ENCODE measurements at places on chromosomes 3 and 15. TPM values are rescaled to one million over a fixed set of nuclear protein-coding genes. Genes with fewer than 3 reads are reported as not detected.

The ELL3 gene
- total RNA-seq: 5.1 TPM

The THOC7 gene
- 141 TPM for total RNA-seq

The LMAN1L gene
- not detected for total RNA-seq

The ZDHHC23 gene
- 2.4 TPM for total RNA-seq

The ACAN gene
- 0.34 TPM for total RNA-seq

GRCh38 chr3:99317201-99317600 lies 321.2 kb upstream of the COL8A1 start:
- no peak for DNase-seq
